ENCODE measurements at places on chromosomes 4 and X.

DNA sequence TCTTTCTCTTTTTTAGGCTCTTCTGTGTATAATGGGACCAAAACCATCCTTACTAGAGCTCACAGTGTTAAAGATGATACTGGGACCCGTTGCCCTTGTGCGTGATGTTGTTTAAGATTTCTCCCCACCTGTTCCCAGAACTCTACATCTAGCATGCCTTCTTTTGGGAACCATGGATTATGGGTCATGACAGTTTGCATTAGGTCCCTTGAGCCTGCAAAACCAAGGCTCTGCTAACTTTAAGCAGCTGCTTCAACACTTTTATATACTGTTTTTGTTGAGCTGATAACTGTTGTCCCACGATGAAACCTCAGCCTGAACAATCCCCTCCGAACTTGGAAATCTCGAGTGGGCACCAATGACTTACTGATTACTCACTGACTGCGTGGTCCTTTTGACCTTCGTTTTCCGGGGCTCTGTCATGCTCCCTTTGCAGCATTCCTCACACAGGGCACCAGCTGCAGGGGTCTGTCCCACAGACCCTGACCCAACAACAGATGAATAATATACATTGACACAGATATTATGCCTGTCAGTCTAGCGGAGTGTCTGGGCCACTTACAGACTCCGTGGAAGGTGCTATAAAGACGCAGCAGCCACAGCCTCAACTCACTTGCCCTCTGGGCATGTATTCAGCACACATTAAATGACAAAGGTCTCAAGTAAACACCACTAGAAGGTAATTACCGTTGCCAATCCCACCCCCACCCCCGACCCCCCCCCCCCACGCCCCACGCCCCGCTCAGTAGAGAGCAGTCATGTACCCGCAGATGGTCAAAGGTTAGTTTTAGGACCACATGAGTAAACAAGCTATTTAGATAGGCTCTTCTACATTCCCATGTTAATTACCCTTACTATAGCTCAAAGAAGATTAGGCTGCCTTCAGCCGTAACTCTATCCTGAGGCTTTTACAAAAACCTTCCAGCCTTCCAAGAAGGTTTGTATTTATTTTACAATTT, 162.0 kb upstream of the WDFY3 start:
- DNase-seq = no peak

GRCh38 chrX:134646691-134647090, 11.6 kb downstream of the PLAC1 start:
- no peak for DNase-seq

- DNase-seq = no peak
Measured at GRCh38 chr4:143514901-143515300, 1.4 kb downstream of the SMARCA5 start.

DNA sequence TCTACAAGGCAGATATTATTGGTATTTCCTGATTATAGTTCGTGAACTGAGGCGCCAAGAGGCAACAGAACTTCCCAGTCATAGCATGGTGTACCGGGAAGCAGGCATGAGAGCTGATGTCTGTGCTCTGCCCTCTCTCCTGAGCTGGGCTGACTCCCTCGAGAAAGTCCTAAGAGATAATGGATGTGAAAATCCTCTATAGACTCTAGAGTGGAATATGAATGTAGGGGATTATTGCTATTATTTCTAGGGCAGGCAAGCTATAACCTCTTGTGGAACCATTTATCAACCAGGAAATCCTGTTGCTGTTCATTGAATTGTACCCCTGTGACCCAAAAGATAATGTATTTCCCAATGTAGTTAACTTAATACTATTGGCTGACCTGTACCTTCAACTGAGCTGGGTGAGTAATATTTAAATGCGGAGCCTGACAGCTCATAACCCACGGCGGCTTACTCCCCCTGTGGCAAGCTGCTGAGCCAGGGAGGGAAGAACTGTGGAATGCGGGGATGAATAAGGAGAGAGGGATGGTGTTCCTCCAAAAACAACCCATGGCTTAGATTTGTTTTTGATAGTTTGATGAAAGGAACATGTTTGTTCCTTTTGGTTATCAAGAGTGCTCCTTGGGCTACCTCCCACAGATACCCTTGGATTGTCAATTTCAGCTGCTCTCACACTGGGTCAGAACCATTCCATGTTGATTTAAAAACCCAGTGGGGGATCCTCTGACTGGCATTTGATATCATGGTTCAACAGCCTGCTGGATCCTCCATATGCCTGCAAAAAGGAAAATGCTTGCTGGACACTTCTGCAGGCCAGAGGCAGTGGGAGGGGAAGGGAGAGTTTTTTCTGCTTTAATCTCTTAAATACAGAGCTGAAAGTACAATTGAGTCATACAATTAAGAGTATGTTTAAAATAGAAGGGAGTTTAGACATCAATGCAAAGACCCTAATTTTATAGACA, 339.0 kb upstream of the BOD1L1 start:
- no peak for DNase-seq

DNA sequence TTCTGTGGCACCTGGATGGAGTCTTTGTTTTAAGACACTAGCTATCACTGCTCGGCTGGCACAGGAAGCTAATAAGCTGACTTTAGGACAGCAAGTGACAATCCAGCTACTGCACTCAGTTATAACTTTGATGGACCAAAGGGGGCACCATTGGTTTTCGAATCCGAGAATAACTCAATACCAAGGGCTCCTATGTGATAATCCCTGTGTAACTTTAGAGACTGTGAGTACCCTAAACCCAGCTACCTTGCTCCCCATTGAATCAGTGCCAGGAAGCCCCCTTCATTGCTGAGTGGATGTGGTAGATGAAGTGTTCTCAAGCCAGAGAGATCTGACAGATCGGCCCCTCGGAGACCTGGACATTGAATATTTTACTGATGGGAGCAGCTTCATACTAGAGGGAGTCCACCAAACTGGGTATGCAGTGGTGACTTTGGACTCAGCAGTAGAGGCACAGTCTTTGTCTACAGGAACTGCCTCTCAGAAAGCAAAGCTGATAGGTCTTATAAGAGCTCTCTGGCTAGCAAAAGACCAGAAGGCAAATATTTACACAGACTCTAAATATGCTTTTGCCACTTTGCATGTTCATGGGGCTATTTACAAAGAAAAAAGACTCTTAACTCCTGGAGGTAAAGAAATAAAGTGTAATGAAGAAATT, 35.5 kb upstream of the UGT2B7 start:
- peak; percentile 20 for DNase-seq

- DNase-seq = no peak
Measured at GRCh38 chrX:22110729-22111494, 78.8 kb downstream of the PHEX start.

DNA sequence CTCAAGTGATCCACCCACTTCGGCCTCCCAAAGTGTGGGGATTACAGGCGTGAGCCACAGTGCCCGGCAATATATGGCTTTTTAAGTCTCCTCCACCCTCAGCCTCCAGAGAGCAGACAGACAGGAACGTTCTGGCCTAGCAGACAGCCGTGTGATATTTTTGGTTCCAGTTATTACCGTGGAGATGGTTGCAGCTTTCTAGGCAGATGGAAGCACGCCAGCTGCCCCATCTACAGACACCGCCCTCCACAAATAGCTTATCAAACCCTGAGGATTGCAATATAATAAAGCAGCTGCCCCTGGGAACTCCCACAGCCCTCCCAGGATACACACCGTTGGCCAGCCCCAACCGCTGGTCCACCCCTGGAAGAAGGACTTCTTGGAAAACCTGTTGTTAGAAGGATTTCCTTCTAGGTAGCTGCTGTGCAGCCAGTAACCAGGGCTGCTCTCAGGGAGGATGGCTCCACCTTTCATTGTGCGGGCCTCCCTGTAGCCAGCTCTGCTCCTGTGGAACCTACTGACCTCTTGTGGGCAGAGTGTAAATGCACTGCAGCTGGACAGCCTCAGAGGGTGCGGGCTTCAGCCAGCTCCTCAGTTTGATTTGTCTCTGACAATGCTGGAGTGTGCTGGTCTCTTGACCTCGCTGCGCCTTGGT, 44.0 kb downstream of the SLC25A5 start:
- peak; percentile 70 for DNase-seq

DNA sequence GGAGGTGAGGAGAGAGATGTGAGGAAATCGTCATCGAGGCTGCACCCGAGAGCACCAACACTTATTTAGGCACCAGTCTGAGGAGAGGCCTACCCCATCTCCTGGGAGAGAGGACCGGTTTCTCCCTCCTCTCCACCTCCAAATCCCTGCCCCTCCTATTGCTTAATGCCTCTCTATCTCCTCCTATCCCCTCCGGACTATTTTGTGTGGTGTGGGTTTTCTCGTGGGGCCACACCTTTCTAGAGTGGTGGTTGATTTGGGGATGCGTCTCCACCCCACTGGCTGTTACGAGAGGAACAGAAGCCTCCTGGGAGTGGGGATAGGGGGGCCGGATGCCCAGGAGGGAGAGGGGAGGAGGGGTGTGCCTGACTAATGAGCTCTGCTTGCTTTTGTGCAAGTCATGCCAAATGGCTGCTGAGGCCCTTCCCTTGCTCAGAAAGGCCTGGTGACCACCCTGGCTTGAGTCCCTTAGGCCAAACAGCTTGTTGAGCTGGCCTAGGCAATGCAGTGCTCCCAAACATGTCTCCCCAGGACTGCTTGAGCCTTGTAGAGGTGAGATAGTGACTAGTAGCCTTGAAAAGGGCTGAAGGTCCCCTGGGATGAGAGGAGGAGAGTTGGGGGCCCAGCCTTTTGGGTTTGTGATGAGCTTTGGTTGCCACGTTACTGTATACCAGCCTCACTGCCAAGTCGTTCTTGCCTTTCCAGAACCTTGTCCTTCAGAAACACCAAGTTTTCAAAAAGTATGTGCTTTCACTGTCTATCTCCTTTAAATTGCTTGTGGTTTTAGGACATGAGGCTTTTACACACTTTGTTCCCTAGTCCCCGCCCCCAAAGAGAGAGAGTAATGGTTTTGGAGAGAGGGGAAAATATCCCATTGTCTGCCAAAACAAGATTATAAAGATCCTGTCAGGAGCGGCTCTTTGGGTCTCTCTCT, 1.2 kb downstream of the MSN start:
- DNase-seq = peak; percentile 94

DNA sequence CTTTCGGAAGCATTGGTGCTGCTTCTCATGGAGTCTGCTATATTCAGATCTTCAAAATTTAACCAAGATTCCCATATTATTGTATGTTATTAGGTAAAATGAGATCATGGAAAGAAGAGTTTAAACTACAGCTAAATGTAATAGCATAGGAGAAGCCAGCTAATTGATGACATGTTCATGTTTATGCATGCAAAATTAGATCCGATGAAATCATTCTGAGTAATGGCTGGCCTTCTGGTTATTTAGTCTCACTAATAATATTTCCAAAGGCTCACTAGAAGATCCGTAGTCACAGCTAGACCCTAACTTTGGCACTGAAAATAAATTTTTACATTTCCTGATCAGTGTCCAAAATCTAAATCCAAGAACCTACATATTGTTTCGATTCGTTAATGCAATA, 19.8 kb upstream of the PHKA2 start:
- no peak for DNase-seq

GRCh38 chr4:155615081-155615887, 51.4 kb upstream of the GUCY1A1 start:
- no peak for DNase-seq

- no peak for DNase-seq
Measured at GRCh38 chr4:185564349-185564748, 29.0 kb upstream of the PDLIM3 start.

DNA sequence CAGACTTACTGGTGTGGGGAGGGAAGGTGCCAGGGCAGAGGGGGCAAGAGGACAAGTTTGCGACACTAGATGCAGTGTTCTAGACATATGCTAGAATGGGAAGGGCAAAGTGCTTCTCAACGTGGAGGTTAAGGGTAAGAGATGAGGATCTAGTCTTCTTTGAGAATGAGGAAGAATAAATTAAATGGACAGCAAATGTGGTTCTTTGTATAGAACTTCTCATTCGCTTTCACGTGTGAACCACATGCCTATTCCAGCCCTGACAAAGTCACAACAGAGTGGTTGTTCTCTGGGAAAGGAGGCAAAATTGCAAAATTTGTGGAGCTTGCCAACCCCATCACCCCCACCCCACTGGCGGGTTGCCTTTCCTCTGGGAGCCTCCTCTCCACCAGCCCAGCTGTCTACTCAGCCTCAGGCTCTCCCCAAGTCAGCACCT, 1.5 kb upstream of the ANXA5 start:
- DNase-seq = peak; percentile 28

DNA sequence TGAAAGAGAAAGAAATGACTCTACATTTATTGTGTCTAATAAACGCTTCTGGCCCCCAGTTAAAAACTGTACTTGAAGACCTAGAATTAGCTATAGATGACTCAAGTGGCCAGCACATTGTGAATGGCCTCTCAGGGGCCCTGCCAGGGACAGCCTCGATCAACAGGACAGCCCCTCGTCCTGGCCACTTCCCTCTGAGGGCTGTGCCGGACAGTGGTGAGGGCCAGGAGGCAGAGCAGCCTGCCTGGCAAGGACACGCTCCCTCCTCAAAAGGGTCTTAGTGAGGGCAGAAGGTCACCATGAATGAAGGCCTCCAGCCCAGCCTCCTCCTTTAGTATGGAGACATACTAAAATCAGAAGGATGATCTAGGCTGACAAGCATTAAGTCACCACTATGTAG, 16.5 kb downstream of the RNF212 start:
- no peak for DNase-seq

DNA sequence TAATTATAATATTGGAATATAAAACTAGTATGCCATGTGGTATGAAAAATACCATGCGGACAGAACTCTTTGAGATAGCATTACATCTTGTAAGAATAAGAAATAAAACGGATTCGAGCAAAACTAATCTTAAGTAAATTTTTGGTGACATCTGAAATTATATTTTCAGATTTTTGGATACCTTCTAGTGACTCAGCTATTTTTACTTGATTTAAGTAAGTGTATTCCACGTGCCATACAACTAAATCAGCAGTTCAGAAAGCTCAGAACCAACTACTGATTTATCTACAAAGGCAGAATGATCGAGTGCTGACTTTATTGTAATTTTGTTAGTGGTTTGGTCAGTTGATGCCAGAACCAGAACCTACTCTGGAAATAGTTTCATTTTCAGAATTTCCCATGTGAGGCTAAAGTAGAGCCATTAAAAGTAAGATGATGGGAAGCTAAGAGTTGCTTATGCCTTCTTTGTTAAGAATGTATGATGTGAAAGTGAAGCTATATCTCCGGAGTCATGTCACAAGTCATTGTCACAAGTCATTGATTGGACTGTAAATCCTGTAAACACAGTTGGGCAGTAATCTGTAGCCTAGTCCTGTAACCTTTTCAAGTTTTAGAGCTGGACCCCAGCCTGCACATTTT, 4.0 kb downstream of the ING2 start:
- no peak for DNase-seq

- no peak for DNase-seq
Measured at GRCh38 chr4:5052204-5052702, 973 bp downstream of the STK32B start.

GRCh38 chr4:7581477-7581876, 146.7 kb upstream of the PSAPL1 start:
- DNase-seq = peak; percentile 71

GRCh38 chr4:160848901-160849760, 1314.7 kb downstream of the FSTL5 start:
- DNase-seq = no peak

- no peak for DNase-seq
Measured at GRCh38 chr4:11732155-11732554, 303.5 kb upstream of the HS3ST1 start.

Measured in NB4 (cell line).